HS-27A (cell line): ENCODE measurements at places on chromosomes 7 and 10.

- no peak for DNase-seq
Measured at GRCh38 chr10:38093816-38094157, 350 bp upstream of the ZNF37A start.

DNA sequence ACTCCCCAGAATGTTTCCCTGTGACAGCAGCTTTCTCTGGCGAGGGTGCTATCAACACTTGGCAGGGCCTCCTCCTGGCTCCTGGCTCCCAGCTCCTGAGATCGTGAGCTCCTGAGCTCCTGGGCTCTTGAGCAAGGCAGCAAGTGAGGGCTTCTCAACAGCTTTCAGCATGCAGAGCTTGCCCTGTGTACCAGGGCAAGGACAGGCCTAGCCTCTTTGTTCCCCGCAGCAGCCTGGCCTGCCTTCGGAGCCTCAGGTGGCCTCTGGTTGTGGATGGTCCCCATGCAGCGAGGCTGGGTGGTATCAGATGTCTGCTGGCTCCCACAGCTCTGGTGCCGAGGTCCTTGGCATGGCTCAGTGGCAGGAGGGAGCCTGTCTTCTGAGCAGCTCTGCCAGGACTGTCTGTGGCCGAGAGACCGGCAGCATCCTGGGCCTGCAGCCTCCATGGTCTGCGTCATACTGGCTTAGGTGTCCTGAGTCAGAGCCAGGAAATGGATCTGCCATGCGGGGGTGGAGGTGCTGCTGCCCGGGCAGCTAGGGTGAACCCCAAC, 44.2 kb downstream of the ZMIZ1 start:
- DNase-seq = no peak

- DNase-seq = no peak
Measured at GRCh38 chr10:78358982-78359381, 325.3 kb downstream of the RPS24 start.

DNA sequence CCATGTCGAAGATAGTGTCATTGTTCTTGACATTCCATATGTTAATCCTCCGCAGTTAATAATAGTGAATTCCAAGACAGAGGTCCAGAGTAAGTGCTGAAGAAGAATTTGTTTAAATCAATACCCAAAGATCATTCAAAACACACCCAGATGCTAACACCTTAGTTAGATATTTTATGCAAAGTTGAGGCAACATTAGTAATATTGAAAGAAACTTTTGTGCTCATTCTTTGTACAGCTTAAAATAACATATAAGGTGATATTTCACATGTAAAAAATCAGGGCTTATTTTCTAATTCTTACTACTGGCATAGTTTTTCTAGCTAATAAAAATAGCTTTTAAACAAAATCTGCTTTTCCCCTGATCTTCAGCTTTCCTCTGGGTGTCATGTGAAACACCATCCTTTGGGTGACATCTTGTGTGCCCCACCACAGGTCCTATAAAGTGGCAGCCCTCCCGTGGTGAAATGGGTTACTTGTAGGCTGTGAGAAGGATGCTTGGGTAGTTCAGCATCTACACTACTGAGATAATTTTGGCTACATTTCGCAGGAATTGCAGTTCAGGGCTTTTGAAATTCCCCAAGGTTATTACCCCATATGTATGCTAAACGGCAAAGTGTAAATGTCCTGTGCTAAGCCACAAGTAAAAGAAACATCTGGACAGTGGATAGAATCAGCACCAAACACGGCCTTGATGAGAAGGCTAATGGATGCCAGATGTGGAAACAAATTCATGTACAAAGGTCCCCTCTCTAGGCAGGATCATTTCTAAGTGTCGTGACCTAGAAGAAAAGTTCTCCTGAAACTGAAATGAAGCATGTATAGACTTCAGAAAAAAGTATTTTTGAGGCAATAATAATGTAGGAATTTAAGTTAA, 105.4 kb downstream of the GRM3 start:
- no peak for DNase-seq

- DNase-seq = peak; percentile 77
Measured at GRCh38 chr10:114714281-114714741, 56.2 kb upstream of the ABLIM1 start.

DNA sequence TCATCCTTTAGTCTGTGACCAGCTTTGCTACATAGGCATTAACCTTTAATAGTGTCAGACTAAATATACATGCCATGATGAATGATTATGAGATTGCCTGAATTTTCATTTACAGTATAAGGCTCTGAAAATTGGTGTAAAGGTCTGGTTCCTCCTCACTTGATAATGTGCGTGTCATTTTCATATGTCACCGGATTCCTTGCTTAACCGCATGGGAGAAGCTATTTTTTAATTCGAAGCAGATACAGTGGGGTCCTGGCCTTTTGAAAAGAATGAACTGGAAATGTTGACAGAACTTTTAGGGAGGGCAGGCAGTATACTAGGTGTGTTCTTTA, 192.4 kb upstream of the SH2B2 start:
- DNase-seq = no peak

- no peak for DNase-seq
Measured at GRCh38 chr10:5092375-5092774, 1.8 kb upstream of the AKR1C3 start.

GRCh38 chr10:20105236-20105635, 289.0 kb downstream of the PLXDC2 start:
- no peak for DNase-seq

DNA sequence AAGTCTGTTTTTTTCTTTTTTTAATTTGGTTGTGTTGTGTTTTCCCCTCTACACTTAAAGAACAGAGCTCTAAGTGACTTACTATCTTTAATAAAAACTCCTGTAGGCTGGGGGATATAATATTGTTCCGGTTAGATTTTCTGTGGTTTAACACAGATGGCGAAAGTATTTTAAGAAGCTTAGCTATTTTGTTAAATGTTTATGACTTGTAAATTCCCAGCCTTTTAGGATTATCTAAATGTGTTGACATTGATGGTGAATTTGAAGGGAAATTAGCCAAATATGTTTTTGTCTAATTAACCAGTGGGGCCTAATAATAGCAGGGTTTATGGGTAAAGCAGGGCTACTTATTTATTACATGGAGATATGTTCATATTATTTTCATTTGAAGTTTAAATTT, 538.5 kb downstream of the INHBA start:
- no peak for DNase-seq

DNA sequence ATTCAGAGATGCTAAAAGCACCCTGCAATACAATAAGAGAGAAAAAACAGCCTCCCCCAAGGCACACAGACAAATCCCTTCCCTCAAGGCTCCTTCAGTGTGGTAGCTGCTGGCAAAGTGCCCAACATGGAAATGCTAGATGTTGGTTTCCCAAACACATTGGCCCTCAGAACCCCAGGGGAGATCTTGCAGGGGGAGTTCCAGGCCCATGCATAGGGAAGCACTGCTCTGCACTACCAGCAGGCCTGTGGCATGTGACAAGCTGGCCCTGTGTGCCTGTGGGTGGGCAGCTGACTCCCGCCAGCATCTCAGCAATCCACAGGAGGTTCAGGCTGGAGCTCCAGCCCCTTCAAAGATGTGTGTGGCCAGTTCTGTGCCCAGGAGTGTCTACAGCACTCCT, 16.8 kb upstream of the CSGALNACT2 start:
- no peak for DNase-seq

GRCh38 chr10:69749178-69750010, 52.3 kb upstream of the COL13A1 start:
- DNase-seq = no peak

DNA sequence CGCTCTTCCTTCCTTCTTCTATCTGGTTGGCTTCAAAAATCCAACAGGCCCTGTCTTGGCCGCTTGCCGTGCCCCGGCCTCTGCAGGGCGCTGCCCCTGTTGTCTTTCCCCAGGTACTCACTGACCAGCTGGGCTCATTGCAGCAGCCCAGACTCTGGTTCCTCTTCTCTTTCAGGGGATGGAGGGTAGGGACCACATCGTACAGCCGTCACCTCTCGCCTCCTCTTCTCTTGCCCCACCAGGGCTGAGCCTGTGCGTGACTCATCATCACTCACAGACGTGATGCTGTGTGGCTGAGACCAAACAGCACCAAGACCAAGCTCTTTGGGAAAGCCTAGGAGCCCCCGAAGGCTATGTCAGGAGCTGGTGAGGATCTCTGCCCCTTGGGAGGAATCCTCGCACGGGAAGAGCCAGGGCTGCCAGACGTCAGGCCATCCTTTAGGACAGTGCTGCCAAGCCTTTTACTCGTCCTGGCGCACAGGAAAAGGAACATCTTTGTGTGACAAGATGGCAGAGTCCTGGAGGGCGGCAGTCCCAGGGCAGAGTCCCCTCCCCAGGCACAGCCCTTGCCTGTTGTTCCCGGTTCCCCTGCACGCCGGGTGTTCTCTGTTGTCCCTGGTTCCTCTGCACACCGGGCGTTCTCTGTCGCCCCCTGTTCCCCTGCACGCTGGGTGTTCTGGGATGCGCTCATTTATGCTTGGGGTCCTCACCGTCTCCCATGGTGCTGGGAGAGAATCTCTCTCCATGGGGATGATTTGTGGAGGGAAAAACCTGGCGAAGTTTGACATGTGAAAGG, 188.5 kb upstream of the SHH start:
- no peak for DNase-seq

GRCh38 chr7:131157530-131158243, 170.0 kb upstream of the MKLN1 start:
- DNase-seq = no peak

DNA sequence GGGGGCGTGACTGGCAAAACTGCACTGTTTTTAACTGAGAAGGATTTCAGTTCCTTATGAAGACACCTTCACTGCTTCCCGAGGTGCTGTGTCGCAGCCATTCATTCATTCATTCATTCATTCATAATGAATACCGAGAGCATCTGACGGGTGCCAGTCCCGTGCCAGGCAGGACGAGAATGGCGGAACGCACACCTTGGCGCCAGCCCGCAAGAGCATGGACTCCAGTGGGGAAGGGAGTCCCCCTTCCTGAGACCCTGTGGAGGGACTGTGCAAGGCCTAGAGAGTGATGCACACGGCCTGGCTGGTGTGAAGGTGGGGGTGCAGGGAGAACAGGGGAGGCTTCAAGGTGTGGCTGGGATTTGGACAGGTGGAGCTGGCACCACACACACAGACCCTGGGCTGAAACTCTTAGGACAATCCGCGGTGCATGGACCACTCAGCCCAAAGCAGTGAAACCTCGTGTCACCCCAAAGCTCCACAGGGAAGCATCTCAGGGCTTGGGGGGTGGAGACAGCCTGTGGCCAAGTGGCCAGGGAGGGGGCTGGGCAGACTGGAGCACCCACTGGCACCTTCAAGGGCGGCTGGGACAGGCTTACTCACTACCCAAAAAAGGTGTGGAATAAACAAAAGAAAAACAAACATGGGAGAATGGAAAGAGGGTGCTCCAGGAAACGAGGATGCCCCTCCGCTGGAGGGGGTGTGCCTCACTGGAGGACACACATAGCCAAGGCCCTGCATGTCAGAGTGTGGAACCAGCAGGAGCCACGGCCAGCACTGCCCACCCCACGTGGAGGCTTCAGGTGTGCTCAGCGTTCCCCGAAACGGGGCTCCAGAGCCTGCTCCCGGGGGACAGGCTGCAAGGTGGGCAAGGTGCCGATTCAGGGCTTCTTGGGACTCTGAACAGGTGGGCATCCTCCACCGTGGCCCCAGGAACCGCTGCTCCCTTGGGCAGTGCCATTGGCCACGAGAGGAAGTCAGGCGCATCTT, 37.7 kb downstream of the EBF3 start:
- DNase-seq = no peak

- no peak for DNase-seq
Measured at GRCh38 chr10:15739254-15739970, 19.7 kb upstream of the ITGA8 start.

DNA sequence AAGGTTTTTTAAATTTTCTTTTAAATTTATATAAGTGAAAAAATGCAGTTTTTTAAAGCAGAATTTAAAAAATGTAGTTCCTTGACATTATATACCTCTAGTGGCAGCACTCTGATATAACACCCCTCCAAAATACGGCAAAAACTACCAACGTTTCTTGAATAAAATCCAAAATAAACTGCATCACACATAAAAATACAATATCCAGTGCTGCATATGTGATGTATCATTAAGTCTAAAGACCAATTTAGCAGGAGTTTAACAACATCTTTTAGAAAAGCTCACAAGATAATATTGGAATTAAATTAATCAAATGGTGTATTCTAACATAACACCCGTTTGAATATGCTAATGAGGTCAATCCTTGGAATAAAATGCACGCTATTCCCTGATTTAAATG, 1.4 kb downstream of the TCERG1L start:
- no peak for DNase-seq

DNA sequence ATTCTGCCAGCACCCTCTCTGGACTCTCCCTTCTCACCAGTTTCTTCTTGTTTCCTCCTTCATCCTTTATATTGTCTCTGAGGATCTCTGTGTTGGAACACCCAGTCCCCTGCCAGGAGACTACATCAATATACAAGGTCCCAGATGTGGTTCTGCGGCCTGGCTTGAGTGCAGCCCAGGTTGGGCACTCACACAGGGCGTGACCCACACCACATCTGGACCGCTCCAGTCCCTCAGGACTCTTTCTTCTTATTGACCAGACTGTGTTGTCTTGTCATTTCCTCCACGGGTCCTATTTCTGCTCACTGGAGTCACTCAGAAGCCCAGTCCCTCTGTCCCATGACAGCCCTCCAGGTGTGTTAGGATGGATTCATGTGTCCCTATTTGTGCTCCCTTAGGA, 26.0 kb downstream of the NKX2-3 start:
- DNase-seq = no peak

DNA sequence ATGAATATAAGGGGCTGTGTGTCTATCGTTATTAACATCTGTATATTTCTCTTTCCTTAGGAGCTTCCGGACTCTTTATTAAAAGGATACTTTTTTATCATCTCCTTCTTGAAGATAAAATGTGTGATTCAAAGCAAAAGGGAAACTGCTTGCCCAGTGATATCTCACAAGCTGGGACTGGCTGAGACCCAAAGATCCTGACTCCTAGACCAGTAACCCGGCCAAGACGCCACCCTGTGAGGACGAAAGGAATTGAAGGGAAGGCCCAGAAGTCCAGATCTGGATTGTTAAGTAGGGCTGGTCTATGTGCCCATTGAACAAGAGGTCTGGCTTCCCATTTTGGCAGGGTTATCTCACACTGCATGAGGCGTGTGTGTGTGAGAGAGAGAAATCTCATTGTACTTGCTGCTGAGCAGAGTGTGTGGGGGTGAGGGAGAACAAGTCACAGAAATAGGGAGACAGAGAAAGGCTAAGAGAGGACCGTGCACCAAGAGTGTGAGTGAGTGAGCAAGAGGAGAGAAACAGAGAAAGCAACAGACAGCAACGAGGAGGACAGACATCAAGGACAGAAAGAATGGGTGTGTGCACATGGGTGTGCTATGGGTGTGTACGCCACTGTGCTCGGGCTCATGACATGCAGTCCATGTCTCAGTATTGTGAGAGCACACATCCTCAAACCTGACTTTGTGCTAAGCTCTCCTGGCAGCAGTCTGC, 75.4 kb downstream of the PLXNA4 start:
- DNase-seq = no peak

GRCh38 chr10:132503581-132504421, 33.8 kb upstream of the INPP5A start:
- no peak for DNase-seq

GRCh38 chr10:59222788-59223187, 46.3 kb downstream of the PHYHIPL start:
- DNase-seq = no peak
